ENCODE measurements at places on chromosomes 4 and X.

DNA sequence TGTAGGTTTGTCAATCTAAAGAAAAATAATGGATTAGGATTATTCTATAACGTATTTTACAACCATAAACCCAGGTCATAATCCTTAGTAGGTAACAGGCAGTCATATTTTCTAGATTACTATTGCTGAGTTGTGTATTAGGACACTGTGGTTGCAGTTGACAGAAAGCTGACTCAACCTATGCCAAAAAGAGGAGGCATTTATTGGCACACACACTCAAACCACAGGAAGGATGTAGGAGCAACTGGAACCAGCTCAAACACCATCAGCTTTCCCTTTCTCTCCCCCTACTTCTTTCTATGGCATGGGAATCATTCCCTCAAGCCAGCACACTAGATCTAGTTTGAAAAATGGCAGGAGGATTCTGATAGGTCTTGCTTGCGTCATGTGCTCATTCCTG is 136.4 kb upstream of the FAM9C start:
- peak; percentile 5 for DNase-seq

DNA sequence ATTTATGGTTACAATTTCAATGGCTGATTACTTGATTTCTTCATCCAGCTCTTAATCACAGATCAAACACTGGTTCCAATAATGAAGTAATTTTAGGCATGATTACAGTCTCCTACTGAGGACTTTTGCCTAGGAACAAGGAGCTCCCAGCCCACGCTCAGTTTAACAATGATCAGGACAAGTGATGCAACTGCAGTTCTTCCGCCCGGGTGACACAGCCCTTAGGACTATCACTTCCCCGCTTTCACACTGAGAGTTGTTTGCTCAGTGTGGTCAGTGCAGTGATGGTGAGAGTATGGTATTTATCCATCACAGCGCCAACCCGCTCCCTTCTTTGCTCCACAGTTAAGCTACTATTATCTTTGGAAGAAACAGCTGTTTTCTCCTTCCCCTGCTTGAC is 203.2 kb upstream of the MBNL3 start:
- DNase-seq: no peak

DNA sequence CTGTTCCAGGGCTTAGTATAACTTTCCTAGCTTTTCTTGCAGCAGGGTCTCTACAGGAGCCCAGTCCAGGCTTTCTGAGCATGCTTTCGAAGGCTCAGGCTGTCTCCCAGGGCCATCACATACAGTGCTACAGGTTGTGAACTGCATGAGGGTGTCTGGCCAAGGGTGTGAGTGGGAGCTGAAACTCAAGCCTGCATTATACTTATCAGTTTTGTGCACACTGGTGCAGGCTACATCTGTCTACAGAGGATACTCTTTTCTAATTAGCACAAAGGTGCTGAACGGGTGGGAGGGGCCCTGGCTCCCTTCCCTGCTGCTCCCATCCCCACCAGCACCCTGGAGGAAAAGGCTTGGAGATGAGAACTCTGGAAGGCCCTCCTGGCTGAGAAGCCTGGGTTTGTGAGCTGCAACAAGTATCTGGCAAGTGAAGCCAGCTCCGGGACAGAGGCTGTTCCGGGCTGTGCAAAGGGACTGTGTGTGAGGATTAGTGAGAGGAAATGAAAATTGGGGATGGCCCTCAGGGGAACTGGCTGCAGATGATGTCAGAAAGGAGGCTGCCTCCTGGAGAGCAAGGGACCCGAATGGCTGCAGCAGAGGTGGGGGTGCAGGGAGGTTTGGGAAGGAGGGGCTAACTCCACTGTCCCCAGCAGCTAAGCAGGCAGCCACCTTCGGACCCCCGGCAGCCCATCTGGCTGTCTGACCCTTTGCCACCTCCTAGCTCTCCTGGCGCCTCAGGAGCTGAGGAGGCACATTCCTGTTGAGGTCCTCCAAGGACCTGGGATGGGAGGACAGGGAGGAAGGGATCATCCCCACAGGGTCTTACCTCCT is 68.5 kb downstream of the EFNB1 start:
- no peak for DNase-seq

DNA sequence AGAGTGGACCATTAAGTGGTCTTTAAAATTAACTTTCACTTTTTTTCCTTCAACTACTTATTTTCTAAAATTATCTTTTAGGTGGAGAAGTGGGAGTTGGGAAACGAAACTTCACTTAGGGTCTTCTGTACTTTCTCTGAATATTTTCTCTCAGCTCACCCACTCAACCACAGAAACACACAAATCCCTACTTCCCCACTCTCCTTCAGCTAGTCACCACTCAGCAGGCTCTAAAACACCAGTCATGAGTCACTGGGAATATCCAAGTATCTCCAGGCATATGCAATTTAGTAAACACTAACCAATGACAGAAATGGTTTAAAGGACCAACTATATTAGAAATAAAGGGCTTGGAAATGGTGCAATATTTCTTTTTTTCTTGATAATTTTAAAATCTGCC is 153.0 kb upstream of the RPS6KA6 start:
- DNase-seq: no peak

- peak; percentile 29 for DNase-seq
These were observed 16.4 kb upstream of the NKRF start for GRCh38 chrX:119622356-119623232.

GRCh38 chrX:45258731-45259402 is 58.2 kb upstream of the DIPK2B start:
- DNase-seq: no peak

DNA sequence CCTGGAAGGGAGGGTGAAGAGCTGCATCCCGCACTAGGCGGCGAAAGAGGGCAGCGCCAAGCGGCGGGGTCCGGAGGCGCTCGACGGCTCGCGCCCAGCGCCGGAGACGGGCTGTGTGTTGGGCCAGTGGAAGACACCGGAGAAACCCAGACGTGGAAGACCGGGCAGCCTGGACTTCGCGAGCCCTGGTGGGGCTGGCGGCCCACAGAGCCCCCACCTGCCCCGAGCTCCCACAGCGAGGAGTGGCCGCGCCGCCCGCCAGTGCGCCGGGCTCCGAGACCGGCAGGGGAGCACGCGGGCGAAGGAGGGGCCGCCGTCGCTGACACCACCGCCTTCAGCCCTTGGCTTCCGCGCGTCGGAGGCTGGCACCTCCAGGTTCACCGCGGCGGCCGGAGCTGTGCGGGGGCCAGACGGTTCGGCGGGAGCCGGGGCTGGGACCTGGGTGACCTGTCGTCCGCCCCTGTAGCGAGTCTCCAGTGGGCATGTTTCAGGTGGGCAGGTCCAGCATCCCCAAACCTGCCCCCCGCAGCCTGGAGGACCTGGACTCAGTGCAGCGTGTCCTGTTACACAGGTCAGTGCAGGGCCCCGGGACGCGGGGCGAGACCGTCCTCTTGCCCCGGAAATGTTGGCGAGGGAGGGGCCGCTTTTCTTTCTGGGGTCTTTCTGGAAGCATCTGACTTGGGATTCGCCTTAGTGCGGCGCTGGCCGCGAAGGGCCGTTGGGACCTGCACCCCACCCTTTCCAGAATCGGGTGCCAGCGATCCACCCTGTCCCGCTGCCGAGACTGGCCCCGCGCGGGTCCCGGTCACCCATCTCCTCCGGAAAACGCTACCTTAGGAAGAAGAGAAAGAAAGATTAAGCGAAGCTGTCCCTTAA is 9.6 kb upstream of the INTU start:
- DNase-seq: no peak
